ENCODE measurements at places on chromosomes 3 and 15.
A peak's percentile ranks its signal among the peaks of the same experiment; 100 is the strongest.

- DNase-seq, result no peak
These were observed 1033.9 kb upstream of the NR2F2 start for GRCh38 chr15:95296643-95297042.

DNA sequence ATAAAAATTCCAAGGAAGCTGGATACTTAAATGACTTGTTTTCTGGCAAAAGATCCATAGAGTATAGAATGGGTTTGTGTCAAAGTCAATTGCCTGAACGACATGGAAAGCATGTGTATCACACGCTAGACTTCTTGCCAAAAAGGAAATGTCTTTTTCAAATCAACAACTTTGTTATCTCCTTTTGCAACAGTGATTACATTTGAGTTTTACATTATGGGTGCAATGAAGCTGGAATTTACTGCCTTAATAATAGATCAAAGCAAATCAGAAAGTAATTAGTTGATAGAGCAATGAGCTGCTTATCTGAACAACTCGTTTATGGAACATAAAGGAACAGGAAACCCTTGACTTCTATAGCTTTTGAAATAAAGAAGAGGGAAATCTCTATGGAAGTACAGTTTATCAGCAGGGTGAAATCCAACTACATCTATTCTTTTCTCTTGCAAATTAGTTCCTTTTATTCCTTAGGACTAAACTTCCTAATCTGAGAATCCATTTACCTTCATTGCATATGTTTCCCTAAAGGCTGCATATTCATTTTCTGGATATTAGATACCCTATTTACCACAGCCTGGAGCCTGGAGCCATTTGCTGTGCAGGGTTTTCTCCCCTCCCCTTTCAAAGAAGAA lies 415.1 kb upstream of the NECTIN3 start:
- no peak for DNase-seq

GRCh38 chr15:79943820-79944219 lies 27.2 kb downstream of the BCL2A1 start:
- DNase-seq, result no peak

DNA sequence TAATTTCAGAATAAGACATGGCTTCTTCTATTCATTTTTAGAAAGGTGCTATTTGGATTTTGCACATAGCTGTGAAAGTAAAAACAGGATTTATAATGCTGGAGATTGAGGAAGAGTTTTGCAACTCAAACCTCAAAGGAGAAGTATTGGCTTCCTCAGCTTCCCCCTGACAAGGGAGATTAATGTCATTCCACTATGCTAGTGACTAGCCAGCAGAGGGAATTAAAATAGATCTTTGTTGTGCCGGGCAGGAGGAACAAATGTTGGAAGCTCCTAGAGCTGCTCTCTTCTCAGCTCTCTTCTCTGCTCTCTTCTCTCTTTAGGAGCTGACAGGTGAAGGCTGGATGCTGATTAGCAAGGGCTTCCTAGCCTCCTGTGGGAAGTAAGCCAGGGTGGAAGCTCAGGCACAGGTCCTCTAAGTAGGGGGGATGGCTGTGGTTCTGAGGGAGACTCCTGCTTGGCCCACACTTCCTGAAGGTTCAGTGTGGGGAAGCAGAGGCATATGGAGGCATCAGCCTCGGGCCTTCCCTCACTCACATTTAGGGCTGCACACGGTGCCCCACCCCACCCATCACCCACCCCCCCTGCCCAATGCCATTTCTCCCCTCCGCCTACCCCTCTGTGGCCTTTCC lies 29.6 kb downstream of the CX3CR1 start:
- no peak for DNase-seq

DNA sequence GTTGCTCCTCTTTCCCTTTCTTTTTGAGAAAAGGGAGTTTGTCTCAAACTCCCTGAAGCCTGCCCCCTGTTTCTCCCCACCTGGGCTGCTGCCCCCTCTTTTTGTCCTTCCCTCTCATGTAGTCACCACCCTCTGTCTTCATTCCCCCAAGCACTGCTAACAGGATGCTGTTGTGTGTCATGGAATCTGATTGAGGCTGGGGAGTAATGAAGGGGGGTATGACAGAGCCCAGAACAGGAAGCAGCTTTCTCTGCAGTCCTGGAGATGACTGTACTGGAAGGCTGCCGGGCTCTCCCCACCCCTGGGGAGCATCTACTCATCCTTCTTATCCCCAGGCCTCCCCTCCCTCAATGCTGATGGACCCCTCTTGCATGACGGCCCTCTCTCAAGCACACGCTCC lies 181.6 kb downstream of the ABHD5 start:
- DNase-seq, result no peak

DNA sequence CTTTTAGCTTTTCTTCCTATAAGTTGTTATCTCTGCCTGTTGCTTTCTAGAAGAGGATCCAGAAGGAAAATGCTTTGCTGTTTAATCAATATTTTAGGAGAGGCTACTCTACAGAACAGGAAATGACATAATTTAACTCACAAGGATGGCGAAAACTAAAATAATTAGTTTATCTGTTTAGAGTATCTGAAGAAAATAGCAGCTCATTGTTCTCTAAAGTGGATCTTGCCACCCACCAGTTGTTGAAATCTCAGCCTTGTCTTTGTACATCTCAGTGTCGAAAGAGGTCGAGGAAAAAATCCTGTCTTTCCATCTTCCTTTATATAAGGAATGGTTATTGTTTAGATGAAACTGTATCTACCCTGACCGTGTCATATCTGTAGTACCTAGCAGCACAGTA lies 126.6 kb downstream of the ZNF609 start:
- DNase-seq, result no peak

GRCh38 chr3:129688271-129688895 lies 81.9 kb upstream of the PLXND1 start:
- DNase-seq, result peak; percentile 96

- no peak for DNase-seq
These were observed 9.0 kb downstream of the GASK1A start for GRCh38 chr3:42988097-42988496.

GRCh38 chr3:149736953-149737205 lies 15.4 kb downstream of the COMMD2 start:
- no peak for DNase-seq

GRCh38 chr15:96599268-96599667 lies 268.8 kb downstream of the NR2F2 start:
- DNase-seq, result peak; percentile 65

GRCh38 chr15:63491116-63491827 lies 13.1 kb upstream of the USP3 start:
- DNase-seq, result no peak

DNA sequence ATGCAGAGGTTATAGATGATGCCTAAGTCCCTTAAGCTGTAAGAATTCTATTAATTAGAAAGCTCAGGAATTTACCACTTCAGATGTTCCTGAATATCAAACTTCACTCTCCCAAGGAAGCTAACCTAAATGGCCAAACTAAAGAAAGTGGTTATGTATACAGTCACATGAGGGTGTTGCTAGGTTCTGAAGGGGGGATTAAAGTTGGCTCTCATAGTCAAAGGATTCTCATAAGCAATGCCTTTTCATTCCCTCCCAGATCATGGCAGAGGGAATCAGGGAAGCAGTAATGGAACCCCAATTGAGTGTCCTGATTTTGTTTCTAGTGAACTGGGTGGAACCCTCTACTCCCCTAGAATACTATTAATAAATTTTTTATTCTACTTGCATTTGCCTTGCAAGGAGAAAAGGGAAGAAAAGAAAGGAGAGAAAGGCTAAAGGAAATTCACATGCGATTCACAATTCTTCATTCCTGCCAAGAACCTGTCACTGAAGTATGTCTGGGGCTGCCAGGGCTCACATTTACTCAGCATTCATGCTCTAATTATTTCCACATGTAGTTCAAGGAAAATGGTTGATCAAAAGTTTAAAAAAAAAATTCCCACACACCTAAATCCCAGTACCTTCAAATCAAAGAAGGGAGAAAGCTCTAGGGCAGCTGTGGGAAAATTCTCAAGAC lies 25.1 kb downstream of the FSTL1 start:
- DNase-seq, result no peak
